PC-9 (cell line): ENCODE measurements at places on chromosomes 2 and 18. TPM values are rescaled to one million over a fixed set of nuclear protein-coding genes. Genes with fewer than 3 reads are reported as not detected.

DNA sequence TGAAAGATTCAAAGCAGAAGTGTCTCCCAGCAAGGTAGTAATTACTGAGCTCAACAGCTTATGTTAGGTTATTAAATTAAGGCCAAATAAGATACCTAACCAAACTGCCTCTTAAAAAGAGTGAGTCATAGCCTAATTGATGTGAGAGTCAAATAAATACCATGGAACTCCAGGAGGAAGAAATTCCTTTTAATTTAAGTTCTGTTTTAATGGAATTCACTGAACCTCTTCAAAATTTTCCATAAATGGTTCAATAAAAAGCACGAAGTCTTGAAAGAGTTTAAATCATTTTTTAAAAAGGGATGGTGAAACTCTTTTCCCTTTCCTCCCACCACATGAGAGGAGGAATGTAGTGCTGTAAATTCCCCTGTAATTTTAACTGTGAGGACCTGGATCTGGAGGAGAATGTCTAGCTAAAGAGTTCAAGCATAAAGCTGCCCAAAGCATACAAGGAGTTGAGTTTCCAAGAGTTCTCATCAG lies 180.8 kb upstream of the MMADHC start:
- DNase-seq, result peak; percentile 49

- DNase-seq, result no peak
Measured at GRCh38 chr2:8133363-8133762, 548.5 kb upstream of the ID2 start.

GRCh38 chr2:80370375-80371009 lies 65.9 kb upstream of the LRRTM1 start:
- DNase-seq, result no peak

DNA sequence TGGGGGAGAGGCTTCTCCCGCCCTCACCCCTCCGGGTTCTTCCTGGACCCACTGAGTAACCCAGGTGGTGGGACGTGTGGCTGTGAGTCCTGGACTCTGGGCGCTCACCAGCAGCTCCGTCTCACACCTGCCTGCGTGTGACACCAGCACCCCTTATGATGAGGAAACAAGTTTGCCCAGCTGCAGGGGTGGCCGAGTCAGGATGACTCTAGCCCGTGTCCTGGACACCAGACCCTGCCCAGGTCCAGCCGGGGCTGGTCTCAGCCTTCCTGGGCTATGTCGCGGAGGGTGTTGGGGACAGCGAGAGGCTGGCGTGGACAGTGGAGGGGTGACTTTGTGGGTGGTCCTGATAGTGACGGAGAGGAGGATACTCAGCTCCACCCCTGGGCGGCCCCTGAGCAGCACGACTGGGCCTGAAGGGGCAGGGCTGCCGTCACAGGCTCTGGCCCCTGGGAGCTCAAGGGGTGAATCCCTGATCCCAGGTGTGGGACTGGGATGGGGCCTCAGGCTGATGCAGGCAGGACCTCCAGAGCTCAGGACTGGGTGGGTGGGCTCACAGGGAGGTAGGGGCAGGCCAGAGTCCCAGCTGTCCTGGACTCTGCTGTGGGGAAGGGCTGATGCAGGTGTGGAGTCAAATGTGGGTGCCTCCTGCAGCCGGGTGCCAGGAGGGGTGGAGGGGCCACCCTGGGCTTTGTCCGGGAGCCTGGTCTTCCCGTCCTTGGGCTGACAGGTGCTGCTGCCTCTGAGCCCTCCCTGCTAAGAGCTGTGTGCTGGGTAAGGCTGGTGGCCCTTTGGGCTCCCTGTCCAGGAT lies 3.7 kb downstream of the GPR35 start:
- DNase-seq, result no peak

DNA sequence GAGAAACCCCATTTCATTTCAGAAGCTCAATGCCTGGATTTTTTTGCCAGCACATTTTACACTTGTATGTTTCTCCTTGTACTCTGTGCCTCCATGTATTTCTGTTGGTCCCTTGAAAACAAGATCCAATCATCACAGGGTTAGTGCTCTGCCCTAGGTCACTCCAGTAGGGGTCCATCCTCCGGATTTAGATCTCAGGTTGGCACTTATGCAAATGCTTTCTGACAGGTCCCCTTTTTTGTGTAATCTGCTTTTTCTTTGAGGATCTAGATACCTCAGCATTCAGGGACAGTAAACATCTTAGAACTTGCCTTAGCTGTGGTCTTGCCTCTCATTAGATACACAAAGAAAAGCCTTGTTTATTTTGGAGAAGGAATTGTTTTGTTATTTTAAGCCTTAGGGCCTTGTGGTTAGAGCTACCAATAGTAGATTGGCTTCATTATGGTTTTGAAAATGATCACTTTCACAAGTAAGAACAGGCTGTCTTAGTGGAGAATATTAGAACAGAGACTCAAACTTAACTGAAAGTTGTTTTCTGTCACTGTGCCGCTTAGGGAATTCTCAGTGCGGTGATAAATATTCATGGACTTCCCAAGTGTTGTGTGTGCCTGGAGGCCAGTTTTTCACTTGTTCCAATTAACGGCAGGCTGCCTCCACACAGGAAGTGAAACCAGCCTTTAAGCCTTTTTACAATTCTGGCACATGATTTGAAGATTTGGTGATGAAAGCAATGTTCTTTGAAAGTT lies 7.8 kb downstream of the MERTK start:
- no peak for DNase-seq

GRCh38 chr2:229800997-229801754 lies 86.8 kb upstream of the DNER start:
- DNase-seq, result peak; percentile 37

DNA sequence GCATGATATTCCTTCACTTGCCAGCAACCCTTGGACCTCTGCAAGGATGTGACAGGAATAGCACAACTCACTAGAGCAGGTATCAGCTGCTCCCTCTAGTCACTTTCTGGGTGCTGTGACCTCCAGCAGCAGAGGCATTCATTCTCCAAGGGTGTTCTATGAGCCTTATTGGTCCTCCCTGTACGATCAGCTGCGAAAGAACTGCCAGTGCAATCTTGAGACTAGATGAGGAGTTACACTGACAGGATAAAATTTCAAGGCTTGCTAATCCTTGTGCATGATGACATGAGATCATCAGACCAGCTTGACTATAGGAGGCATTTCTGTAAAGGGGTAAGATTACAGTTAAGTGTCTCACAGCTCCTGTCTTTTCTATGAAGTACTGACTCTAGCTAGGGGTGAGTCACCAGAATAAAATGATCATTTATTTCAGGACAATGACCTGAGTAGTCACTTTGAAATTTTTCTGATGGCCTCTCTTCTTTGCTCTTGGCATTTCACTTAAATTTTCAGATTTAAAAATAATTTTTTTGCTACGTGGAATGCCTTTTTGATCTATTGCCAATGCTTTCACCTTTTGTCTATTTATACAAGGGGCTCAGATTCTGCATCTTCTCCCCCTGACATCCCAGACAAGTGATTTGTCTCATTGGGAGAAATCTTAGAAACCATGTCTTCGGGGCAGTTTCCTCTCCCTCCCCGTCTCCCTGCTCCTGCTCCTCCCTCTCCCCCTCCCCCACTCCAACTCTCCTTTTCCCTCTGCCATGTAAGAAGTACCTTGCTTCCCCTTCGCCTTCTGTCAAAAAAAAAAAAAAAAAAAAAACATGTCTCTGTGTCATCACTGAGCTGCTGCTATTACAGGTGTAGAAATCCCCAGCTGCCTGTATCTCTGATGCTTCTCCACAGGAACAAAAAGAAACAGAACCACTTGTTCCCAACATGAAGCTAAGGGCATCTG lies 49.2 kb upstream of the FRZB start:
- peak; percentile 39 for DNase-seq

DNA sequence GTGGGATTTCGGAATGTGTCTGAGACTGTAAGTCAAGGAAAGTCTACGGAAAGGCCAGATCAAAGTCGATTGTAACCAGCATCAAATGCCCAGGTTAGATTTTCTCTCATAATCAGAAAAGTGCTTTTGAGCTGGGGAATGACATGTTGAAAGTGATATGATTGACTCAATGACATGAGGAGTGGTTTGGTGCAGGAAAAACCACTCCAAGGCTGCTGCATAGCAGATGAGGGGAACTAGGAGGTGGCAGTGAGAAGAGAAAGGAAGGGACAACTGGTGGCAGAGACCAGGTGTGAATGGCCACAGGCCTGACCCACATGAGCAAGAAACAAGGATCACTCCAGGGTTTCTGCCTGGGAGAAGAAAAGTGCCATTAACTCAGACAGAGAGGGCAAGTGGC lies 822 bp downstream of the SLC35F6 start:
- DNase-seq, result no peak

Gene MAP4K4
- total RNA-seq, result 100 and 129 TPM in 2 replicates
